Activated CD4-positive, CD25-positive, alpha-beta regulatory T cell treated with anti-CD3 and anti-CD28 coated beads, Interleukin-2, amount 50 U/mL, for 72 hours (primary cell): ENCODE measurements at places on chromosomes 2 and 18.

GRCh38 chr18:56199580-56200330, 438.6 kb downstream of the TXNL1 start:
- DNase-seq, result no peak

DNA sequence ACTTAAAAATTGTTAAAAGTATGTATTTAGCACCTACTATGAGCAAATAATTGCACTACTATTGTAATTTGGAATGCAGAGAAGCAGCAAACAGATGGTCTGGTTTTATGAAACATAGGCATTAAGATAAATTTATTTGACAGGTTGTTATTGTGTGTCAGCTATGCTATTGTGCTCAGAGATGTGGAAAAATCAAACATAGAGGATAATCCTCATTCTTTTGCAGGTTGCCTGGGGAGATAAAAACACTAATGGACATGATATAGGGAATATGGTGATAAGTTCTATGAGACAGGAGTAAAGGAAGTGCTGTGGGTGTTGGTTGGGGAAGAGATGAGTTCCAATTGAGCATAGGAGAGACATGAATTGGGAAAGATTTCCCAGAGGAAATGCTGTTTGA, 71.3 kb downstream of the PPP1R1C start:
- DNase-seq, result no peak

DNA sequence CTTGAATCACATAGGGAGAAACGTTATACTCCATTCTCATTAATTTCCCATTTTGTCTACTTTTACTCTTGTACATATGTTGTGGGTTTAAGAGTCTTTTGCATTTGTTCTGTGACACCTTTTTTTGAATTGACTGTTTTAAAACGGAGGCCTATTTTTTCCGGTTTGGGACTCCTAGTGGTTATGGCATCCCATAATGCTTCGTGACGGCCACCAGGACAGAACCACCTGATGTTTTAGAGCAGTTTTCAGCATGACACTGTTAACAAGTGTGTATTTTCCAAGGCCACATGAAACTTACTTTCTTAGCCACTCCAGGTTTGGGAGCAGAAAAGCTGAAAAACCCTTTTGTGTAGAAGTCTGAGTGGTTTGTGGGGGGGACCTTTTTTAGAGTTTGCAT, 8.4 kb downstream of the SOX11 start:
- no peak for DNase-seq

DNA sequence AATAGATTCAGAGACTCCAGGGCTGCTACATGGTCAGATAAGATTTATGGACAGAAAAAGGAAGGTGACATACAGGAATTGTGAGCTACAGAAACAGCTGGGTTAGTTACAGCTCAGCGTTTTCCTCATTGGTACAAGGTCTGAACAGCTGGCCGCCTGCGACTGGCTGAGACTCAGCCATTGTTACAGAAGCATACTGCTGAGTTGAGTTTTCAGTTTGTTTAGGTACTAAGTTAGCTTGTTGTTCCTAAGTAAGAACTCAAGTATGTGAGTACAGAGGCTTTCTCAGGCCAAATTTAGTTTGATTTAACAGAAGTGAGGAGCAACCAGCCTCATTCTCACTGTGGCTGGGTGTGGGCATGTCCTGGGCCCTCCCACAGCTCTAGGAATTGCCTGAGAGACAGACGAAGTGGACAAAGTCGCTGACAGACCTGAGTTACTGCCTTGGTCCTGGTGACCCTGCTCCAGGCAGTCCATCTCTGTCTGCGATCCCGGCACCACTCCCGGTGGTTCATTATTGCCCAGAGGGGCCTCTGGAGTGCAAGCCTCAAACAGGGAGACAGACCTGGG, 27.8 kb upstream of the RHOB start:
- DNase-seq, result no peak

DNA sequence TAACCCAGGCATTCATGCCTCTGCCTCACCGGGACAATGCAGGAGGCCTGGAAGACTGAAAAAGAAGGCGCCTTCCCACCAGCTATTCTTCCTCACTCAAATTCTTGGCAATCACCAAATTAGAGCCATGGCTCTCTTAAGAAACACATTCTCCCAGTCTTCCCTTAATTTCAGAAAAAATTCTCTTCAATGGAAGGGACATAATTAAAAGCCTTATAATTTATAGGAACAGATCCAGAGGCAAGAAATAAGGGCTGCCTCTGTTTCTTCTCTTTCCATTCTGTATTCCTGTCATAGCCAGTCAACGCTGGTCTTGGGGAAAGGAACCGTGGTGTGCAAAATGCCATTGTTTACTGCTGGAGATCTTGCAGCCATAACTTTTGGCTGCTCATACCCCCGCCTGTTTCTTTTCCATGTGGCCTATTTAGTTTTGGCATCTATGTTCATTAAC, 32.8 kb downstream of the DTNA start:
- DNase-seq, result no peak

GRCh38 chr2:196413821-196414274, 225.7 kb upstream of the CCDC150 start:
- DNase-seq, result no peak

GRCh38 chr2:46119453-46119852, 177.8 kb upstream of the EPAS1 start:
- DNase-seq, result no peak

DNA sequence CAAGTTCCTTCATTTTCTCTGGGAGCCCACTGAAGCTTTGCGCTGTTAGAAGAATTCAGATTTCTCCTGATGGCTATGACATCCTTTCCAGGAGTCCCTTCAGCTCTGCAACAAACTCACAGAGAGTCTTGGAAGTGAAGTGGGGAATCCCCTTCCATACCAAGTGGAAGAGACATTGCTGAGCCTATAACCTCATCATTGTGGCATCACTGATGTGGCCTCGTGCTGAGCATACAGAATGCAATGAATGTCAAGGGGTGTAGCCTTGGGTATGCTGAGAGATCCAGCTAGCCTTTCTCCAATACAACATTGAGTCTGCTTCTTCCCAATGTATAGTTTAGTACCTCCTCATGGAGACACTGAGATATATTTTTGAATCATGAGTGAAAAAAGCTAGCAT, 311.1 kb upstream of the RAB12 start:
- no peak for DNase-seq

GRCh38 chr2:208069186-208069585, 43.9 kb upstream of the PLEKHM3 start:
- no peak for DNase-seq

DNA sequence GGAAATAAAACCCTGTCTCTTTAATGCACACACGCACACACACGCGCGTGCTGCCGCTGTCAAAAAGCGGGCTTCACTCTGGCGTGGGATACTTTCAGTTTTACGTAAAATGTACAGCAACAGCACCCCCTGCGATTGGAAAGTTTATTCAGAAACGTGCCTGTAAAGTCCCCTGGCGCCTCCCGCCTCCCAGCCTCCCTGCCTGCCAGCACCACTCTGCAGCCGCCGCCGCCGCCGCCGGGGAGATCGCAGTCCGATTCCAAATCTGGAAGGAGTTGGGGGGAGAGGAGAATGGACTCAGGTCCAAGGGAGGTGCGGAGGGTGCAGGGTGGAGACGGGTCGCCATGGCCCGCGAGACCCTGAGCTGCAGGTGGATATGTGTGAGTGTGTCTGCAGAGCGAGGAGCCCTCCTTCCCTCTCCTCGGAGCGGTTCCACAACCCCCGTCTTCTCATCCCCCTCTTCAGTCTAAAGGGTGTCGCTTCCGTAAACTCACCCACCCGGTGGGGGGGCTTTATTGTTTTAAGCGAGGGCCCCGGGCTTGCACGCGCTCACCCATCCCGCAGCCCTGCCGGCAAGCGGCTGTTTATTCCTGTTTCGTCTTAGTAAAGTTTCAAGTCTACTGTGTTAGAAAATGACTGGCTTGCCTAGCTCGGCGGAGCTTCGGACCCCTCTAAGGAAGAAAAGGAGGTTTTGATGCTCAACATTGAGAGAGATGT, 1.8 kb upstream of the BCL11A start:
- DNase-seq, result peak; percentile 39

- DNase-seq, result no peak
These were observed 421.3 kb downstream of the ARHGAP15 start for GRCh38 chr2:143550500-143550899.
